ENCODE measurements at places on chromosomes 7 and 10. TPM values are rescaled to one million over a fixed set of nuclear protein-coding genes. Genes with fewer than 3 reads are reported as not detected.

DNA sequence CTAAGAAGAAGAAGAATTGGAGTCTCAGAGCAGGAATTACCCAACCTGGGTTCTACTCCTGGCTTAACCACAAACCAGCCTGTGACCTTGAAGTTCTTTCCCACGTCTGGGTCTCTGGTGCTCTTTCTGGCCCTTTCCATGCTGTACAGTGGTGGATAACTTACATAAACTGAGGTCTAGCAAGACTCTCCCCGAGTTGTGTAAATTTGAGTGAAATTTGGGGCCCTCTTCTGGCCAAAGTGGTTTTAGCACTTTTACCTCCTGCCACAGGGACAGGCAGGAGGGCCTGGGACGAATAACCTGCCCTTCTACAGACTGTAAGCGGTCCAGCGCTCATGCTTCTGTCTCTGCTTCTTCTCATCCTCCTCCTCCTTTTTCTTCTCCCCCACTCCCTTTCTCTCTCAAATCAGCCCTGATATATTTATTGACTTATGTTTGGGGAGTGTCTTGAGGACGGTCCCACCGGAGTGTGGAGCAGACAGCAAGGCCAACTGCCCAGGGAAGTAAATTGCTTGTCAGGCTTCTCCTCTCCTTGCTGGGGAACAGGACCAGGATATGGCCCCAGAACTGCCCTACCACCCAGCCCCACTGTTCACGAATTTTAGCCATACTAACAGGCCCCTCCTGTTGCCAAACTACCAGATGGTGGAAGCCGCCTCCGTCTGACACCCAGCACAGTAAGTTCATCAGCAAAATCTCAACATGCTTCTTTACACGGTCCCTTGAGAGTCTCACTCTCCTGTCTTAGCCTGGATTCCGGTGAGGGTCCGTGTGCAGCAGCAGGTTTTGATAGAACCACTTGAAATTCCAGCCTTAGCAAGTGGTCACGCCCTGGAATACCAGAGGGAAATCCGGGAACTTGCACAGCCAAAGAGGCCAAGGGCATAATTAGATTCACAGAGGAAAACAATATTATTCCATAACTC lies 4.0 kb upstream of the SH3PXD2A start:
- H3K4me3 ChIP-seq, result no peak overlapping the region
- DNase-seq, result no peak
- no peaks in the 10 kb centered on the region for H3K36me3 ChIP-seq

DNA sequence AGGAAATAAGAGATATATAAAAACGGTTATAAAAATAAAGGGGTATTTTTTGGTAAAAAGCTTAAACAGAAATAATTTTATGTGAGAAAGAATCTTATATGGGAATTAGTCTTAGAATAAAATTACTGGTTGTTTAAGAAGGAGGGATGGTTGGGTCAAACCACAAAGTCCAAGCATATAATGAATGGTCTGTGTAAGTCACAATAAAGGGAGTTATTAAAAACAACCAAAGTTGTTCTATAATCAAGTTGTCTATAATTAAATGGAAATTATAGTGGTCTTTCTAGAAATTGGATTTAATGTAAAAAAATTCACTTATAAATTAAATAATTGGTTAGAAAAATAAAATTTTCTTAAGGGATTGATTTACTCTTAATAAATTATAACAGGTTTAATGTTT lies 304.8 kb downstream of the POM121L12 start:
- H3K4me1 ChIP-seq, result no peaks in the 10 kb centered on the region
- no peak overlapping the region for H3K4me3 ChIP-seq
- H3K27me3 ChIP-seq, result no peaks in the 10 kb centered on the region
- no peaks in the 10 kb centered on the region for H3K36me3 ChIP-seq
- DNase-seq, result no peak
- H3K27ac ChIP-seq, result no peak overlapping the region

DNA sequence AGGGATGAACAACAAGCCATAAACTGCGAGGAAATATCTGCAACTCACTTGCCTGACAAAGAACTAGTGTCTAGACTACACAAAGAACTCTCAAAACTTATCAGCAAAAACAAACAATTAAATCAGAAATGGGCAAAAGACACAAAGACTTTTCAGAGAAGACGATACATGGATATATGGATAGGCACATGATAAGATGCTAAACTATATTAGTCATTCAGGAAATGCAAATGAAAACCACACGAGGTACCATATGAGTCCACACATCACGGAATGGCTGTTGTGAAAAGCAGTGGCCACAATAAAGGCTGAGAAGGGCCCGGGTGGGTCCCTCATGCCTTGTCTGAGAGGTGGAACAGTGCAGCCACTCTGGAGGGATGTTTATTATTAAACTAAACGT lies 267.8 kb downstream of the WDR37 start:
- no peak overlapping the region for H3K27ac ChIP-seq
- no peak for DNase-seq
- H3K4me3 ChIP-seq, result no peak overlapping the region
- H3K27me3 ChIP-seq, result no peaks in the 10 kb centered on the region
- no peaks in the 10 kb centered on the region for H3K4me1 ChIP-seq
- no peaks in the 10 kb centered on the region for H3K36me3 ChIP-seq

DNA sequence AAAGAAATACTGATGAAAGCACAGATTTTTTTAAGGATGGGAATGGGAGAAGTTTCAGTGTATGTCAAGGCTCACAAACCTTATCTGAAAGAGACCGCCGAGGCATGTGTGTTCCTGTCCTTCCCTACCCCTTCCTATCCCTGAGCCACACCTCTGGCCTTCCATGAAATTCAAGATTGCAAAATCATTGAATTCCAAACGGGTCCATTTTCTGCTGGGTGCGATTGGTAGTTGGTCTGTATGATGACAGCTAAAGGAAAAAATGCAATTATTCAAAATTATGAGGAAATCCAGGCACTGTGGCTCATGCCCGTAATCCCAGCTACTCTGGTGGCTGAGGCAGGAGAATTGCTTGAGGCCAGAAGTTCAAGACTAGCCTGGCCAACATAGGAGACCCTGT lies 170.1 kb downstream of the ARHGAP12 start:
- no peaks in the 10 kb centered on the region for H3K36me3 ChIP-seq
- no peaks in the 10 kb centered on the region for H3K27me3 ChIP-seq
- DNase-seq, result no peak
- H3K4me3 ChIP-seq, result no peak overlapping the region

DNA sequence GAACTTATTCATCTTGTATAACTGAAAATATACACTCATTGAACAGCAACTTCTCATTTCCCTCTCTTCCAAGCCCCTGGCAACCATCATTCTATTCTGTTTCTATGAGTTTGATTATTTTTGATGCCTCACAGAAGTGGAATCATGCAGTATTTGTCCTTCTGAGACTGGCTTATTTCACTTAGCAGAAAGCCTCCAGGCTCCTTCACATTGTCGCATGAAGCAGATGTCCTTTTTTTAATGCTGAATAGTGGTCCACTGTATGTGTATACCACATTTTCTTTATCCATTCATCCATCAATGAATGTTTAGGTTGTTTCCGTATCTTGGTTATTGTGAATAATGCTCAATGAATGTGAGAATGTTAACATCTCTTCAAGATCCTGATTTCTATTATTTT lies 238.2 kb upstream of the KLF14 start:
- H3K27me3 ChIP-seq, result no peaks in the 10 kb centered on the region
- no peak for DNase-seq
- H3K4me1 ChIP-seq, result peaks cover 9% of the 10 kb centered on the region
- H3K4me3 ChIP-seq, result no peak overlapping the region
- H3K27ac ChIP-seq, result no peak overlapping the region

DNA sequence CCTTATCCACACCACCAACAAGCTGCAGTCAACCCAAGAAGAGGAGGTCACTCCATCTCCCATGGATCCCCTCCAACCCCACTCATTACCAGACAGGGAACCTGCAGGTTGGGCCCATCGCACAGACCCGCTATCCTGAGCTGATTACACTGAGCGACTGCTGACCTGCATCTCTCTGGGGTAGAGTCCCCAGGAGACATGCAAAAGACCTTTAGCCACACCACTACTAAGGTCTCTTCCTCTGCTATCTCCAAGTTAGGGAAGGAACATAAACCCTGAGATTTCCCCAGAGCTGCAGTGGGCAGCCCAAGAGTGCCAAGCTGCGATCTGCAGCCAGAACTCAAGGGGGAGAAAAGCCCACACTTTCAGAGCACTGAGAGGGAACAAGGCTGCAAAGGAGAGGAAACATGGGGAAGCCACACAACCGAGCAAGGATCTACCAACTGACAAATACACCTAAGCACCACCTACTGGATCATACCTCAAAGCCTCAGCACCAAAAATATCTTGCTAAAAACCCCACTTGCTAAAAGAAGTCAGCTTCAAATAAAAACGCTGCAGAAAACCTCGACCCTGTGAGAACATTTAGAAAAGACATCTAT lies 298.2 kb downstream of the SORCS1 start:
- no peaks in the 10 kb centered on the region for H3K4me1 ChIP-seq
- no peaks in the 10 kb centered on the region for H3K36me3 ChIP-seq
- H3K4me3 ChIP-seq, result no peak overlapping the region
- H3K27ac ChIP-seq, result no peak overlapping the region

- no peak overlapping the region for H3K4me3 ChIP-seq
- no peak overlapping the region for H3K27ac ChIP-seq
- no peaks in the 10 kb centered on the region for H3K4me1 ChIP-seq
- H3K36me3 ChIP-seq, result no peaks in the 10 kb centered on the region
- DNase-seq, result peak; percentile 57
These were observed 47.8 kb upstream of the PPP2R2D start for GRCh38 chr10:131852823-131853609.

DNA sequence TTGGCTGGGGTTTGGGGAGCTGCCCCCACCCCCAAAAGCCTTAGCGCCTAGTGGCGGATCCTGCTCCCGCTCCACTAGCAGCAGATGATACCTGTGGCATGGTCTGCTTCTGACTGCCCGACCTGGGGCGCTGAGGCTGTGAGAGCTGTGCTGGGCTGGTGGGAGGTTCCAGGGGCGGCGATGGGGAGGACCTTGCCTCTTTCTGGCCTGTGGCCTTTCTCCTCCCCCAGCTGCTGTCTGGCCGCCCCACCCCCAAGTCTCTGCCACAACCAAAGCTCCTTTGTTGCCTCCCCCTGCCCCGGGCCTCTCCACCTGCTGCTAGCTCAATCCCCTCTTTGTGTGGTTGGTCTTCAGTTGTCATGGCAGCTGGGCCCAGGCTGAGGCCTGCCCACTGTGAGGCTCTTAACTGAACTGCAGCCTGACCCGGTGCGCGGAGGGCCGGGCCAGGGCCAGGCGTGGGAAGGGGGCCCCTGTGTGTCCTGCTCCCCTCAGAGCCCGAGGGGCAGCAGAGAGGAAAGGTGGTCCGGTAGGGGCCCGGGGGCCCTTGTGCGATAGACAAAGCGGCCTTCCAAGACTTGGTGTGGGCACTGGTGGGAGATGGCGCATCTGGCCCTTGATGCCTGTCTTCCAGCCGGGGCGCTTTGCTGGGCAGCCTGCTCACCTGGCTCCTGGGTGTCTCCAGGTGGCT lies 4.7 kb downstream of the ZNF775 start:
- H3K4me3 ChIP-seq, result no peak overlapping the region
- H3K27ac ChIP-seq, result no peak overlapping the region
- H3K36me3 ChIP-seq, result no peaks in the 10 kb centered on the region
- peaks cover 15% of the 10 kb centered on the region for H3K4me1 ChIP-seq

DNA sequence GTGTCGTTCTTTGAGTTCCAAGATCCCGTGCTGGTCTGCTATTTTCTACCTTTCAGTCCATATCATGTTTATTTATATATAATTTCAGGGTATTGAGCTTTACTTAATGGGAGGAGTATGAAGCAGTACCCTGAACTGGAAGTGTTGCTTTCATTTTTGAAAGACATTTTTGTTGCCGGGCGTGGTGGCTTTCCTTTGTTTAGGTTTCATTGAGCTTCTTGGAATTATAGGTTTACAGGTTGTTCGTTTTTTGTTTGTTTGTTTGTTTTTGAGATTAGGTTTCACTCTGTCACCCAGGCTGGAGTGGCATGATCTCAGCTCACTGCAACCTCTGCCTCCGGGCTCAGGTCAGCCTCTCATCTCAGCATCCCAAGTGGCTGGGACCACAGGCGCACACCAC lies 7.4 kb downstream of the ZNF487 start:
- no peak for DNase-seq
- no peaks in the 10 kb centered on the region for H3K27me3 ChIP-seq
- H3K4me3 ChIP-seq, result no peak overlapping the region

GRCh38 chr7:129875160-129875559 lies 77.6 kb downstream of the UBE2H start:
- no peaks in the 10 kb centered on the region for H3K27me3 ChIP-seq
- H3K4me1 ChIP-seq, result peaks cover 28% of the 10 kb centered on the region
- no peak for DNase-seq
- H3K36me3 ChIP-seq, result peaks cover 2% of the 10 kb centered on the region
- H3K27ac ChIP-seq, result no peak overlapping the region
- no peak overlapping the region for H3K4me3 ChIP-seq

DNA sequence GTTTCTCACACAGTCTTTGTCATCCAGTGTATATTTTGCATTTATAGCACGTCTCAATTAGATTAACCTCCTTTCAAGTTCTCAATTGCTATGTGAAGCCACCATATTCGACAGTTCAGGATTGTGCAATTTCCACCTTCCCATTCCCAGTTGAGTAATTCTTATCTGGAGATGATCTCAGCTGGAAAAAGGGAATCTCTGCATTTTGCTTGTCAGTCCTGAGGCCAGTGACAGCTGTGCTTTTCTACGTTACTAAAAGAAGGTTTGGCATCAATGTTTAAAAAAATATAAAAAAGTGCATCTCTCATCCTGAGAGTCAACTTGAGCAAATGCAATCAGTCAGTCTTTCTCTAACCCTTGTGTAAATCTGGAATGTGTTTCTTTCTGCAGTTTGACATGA lies 247.7 kb downstream of the PRKG1 start:
- H3K27ac ChIP-seq, result no peak overlapping the region
- no peak for DNase-seq
- no peaks in the 10 kb centered on the region for H3K4me1 ChIP-seq
- no peaks in the 10 kb centered on the region for H3K36me3 ChIP-seq
- no peaks in the 10 kb centered on the region for H3K27me3 ChIP-seq

DNA sequence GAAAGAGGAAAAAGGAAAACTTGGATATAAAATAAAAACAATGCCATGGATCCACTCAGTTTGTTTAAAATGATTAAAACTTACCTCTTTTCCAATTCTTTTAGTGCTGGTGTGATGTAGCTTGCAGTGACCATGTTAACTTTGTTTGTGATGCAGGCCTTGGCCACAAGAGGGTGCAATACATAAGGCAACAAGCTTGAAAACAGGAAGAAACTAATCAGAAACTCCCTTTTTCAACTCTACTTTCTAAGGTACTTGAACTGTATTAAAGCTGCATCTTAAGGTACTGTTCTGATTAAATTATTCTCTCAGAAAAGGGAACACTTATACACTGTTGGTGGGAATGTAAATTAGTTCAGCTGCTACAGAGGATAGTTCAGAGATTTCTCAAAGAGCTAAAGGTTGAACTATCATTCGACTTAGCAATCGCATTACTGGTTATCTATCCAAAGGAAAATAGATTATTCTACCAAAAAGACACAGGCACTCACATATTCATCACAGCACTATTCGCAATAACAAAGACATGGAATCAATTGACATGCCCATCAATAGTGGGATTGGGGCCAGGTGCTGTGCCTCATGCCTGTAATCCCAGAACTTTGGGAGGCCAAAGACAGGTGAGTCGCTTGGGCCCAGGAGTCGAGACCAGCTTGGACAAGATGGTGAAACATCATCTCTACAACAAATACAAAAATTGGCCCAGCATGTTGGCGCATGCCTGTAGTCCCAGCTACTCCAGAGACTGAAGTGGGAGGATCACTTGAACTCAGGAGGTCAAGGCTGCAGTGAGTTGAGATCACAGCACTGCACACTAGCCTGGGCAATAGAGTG lies 50.9 kb downstream of the AASS start:
- no peak for DNase-seq
- H3K4me3 ChIP-seq, result no peak overlapping the region
- peaks cover 25% of the 10 kb centered on the region for H3K36me3 ChIP-seq
- no peaks in the 10 kb centered on the region for H3K4me1 ChIP-seq
- H3K27me3 ChIP-seq, result no peaks in the 10 kb centered on the region

Gene FAM25A
- not detected for total RNA-seq

Gene RASA4B
- 30.0 TPM for total RNA-seq
